ENCODE measurements at places on chromosomes 4 and X.

GRCh38 chrX:2928191-2928582, 952 bp downstream of the ARSD start:
- DNase-seq: no peak

DNA sequence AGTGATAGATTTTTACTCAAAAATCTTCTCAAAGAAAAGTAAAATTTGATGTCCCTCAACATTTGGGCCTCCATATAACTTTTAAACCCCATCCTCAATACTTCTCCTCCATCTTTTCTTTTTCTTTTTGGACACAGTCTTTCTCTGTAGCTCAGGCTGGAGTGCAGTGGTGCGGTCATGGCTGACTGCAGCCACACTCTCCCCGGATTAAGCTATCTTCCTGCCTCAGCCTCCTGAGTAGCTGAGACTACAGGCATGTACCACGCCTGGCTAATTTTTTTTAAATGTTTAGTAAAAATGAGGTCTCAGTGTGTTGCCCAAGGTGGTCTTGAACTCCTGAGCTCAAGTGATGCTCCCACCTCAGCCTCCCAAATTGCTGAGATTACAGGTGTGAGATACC, 33.1 kb downstream of the KDM6A start:
- DNase-seq: no peak

GRCh38 chr4:4507403-4507802, 34.4 kb downstream of the STX18 start:
- DNase-seq: no peak

DNA sequence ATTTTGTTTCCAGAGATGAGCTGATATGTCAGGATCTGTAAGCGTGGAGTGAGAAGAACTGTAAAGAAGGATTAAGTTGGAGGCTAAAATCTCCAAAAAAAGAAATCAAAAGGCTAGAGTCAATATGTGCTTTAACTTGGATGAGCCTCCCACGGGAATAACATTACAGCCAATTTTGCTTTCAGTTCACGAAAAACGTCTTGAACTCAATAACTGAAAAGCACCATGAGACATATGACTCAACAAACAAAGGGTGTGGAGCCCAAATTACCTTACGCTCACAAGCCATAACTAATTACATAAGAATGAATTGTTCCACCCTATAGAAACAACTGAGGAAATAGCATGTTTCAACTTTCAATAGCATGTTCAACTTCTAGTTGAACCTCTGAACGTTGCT, 22.3 kb downstream of the TMPRSS11D start:
- DNase-seq: no peak

- no peak for DNase-seq
Observed at GRCh38 chrX:37378830-37379229, 29.7 kb downstream of the PRRG1 start.

DNA sequence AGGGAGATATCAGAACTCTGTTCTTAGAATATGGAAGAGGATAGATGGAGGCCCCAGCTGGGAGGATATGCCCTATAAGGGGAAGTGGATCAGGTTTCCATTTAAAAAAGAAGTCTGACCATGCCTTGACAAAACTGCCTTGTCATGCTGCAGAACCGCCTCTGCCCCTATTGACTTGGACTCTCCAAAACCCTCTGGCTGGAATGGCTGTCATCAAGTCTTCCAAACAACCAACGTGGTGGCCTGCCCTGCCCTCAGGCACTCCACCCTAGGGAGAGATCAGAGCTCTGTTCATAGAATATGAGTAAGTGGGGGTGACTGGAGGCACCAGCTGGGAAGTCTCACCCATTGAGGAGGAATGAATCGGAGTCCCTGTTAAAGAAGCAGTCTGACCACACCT, 114.9 kb downstream of the VSIG4 start:
- DNase-seq: no peak

GRCh38 chr4:83285055-83285407, 433 bp upstream of the COQ2 start:
- DNase-seq: no peak

DNA sequence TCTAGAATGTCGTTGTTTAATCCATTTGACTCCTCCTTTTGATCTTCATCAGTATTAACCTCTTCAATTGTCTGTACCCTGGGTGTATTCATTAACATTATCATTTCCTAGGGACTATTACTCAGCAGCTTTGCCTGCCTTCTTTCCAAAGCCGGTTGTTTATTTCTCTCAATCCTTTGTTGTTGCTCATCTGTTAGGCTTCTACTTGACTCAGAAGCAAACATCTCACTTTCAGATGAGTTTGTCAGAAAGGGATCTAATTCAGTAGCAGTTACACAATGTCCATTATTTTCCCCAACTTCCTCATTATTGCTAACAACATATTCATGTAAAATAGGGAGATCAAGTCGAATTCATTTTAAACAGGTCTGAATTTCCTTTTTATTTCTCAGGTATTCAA, 22.1 kb upstream of the HSD17B10 start:
- DNase-seq: no peak

GRCh38 chr4:95515589-95515988, 33.2 kb downstream of the UNC5C start:
- no peak for DNase-seq

All from stimulated activated CD4-positive, alpha-beta T cell treated with anti-CD3 and anti-CD28 coated beads, Interleukin-1b, Interleukin-23, amount 100 ng/mL, for 1 hour (primary cell).